Fibroblast of skin of back (primary cell): ENCODE measurements at places on chromosomes 7 and 10.

DNA sequence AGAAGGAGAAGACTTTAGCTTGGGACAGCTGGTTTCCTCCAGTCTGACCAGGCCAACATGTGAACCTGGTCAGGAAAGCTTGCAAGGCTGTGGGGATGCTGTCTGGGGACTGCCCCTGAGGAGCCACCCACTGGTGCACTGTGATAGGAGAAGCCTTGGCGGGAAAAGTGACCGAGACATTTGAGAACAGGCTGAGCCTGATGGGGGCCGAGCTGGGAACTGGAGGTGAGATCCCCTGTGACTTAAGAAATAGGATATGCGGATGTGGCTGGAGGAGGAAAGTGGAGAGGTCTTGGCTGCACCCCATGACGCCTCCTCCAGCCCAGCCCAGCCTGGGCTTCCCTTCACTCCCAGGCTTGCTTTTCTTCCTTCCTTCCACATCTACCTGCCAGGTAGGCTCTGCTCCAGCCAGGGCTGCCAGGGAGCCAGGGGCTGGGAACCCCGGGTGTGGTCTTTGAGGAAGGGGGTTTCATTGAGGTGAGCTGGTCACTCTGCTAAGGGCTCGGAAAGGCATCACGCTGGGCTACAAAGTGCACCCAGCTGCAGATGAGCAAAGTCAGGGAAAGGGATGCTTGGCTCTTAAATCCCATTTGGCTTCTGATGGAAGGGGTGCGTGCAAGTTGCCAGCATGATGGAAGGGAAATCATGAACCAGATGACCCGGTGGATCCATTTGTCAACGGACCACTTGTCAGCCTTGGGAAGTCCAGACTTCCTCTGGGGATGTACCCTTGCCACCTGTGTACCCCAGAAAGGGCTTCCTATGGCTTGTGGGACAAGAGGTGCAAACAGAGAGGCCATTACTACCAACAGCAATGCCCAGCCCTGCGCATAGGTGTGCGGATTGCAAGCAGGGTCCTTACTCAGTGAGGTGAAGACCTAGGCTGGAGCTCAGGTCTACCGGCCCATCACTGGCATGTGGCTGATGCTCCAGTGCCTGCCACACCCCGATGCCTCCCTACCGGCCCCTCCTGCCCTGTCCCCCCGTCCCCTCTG lies 66.3 kb downstream of the C10orf143 start:
- DNase-seq = no peak

DNA sequence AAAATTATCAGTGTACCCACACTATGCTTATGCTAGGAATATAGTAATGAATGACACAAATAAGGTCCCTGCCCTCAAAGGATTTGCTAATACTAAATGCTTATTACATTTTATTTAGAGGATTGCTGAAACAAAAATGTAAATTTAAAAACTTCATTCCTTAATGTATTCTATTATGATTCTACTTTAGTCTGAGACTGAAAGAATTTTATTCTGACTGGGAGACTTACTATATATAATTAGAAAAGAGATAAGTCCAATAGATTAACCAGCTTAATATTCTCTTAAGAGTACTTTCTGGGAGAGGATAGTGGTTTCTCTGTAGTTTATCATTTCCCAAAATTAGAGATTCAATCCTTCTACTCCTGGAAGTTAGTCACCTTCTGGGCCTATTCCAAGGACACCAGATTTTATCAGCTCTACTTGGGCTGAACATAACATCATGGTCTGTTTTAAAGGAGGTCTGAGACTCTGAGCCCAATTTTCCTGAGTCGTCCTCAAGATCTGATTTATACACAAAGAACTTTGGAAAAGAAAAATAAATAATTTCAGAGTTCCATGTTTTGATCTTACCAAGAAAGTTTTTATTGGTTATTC lies 41.1 kb downstream of the ASZ1 start:
- DNase-seq = peak; percentile 26

DNA sequence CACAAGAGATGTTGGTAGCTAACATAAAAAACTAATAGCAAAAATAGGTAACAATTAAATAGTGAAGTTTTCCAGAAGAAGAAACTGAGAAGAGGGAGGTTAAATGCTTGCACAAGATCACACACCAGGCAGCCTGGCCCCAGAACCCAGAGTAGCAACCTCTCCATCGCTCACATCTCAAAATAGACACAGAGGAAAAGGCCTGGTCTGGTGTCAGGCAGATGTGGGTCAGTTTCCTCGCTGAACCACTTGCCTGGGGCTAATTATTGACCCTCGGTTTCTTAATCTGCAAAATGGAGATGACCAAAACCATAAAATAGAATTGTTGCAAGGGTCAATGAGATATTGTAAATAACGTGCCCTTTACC lies 44.5 kb upstream of the STK17A start:
- DNase-seq = no peak

DNA sequence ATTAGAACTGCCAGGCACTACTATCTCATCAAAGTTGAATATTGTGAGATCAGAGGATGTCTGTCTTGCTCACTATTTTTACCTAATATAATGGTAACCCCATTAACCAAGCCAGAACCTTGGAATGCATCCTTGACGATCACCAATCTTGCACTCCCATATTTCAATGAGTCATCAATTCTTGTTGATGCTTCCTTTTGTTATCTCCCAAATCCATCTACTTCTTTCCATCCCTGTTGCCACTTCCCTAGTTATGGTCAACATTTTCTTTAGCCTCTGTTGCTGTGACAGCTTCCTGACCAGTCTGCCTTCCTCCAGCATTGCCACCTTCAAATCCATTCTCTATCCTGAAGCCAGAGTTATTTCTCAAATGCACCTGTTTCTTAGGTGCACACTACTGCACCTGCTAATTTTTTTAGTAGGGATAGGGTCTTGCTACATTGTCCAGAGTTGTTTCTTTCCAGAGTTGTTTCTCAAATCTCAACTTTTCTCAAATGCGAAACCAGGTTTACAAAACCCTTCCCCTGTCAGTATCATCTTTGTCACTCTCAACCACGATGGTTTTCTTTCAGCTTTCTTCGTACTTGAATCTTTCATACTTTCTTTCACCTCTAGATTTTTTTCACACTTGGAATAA lies 15.7 kb downstream of the ITGA8 start:
- no peak for DNase-seq

- DNase-seq = no peak
These were observed 122.0 kb downstream of the PRLHR start for GRCh38 chr10:118473305-118473960.

- peak; percentile 41 for DNase-seq
These were observed 90.1 kb downstream of the EPC1 start for GRCh38 chr10:32256613-32257437.

GRCh38 chr7:2029936-2030335 lies 202.8 kb downstream of the MAD1L1 start:
- DNase-seq = no peak

DNA sequence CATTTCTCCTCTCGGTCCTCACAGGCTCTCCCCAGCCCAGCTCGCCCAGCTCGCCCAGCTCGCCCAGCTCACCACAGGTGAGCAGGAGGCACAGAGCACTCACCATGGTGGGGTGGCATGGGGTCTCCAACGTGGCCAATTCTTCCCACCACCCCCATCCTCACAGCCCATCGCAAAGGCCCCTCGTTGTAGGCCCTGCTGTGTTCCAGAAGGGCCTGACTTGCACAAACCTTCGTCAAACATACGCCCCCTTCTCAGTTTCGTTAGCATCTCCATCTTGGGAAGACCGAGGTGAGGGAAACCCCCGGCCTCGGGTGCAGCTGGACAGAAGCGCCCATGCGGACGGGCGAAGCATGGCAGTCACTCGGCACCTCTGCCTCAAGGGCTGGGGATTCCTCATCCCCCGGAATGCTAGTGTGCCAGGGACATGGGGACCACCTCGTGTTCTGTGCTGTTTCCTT lies 304.6 kb downstream of the TNS3 start:
- no peak for DNase-seq

GRCh38 chr10:110081911-110082310 lies 74.1 kb downstream of the ADD3 start:
- DNase-seq = peak; percentile 68

DNA sequence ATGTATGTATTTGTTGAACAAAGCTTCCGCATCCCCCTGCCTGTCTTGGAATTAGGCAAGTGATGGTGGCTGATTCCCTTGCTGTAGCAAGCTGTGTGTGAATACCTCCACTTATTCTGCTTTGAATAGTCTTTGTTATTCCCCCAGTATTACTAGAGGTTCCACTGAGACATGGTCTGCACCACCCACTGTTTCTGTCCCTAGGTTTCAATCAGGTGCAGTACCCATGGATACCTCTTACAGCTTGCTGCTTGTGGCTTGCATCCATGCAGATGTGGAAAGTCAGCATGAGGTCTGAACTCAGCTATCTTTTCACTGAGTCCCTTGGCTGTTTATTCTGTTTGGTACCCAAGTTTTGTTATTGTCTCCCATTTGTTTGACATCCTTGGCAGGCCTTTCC lies 447.4 kb downstream of the GRM8 start:
- no peak for DNase-seq

GRCh38 chr10:70597856-70598815 lies 4.4 kb downstream of the PRF1 start:
- no peak for DNase-seq

DNA sequence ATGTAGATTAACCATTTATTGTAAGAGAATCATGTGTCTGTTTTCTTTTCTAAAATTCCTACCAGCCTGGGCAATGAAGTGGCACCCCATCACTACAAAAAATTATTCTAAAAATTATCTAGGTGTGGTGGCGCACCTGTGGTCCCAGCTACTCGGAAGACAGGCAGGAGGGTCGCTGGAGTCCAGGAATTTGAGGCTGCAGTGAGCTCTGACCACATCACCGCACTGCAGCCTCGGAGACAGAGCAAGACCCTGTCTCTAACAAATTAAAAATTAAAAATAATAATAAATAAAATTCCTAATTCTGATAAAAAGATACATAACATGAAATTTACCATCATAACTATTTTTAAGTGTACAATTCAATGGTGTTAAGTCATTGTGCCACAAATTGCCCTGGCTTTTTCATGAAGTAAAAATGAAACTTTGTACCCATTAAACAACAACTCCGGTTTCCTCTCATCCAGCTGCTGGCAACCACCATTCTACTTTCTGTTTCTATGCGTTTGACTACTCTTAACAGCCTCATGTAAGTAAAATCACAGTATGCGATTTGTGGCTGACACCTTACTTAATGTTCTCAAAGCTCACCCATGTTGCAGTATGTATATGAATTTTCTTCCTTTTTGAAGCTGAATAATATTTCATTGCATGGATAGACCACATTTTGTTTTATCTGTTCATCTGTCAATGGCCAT lies 20.6 kb upstream of the USP6NL start:
- no peak for DNase-seq

DNA sequence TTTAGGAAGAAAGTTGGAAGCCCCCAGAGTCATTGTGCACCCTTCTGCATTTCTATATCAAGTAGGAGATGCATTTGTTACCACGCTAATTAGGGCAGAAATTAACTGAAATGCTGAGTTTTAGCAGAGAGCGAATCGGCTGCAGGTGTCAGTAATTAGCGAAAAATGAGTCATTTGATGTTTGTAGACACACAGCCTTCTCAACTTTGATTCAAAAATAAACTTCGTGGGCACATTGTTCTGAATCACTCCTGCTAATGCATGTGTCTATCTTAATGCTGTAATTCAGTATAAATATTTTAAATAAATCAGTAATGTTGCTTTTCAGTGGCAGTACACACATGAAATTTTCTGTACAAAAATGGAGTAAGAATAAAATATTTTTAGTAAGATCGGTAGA lies 109.5 kb upstream of the CARD11 start:
- no peak for DNase-seq

- no peak for DNase-seq
These were observed 385.6 kb upstream of the NPVF start for GRCh38 chr7:25613912-25614311.

- DNase-seq = peak; percentile 66
These were observed 17.8 kb downstream of the MET start for GRCh38 chr7:116689790-116690259.

GRCh38 chr10:78602201-78602932 lies 466.4 kb upstream of the ZMIZ1 start:
- DNase-seq = no peak

- DNase-seq = peak; percentile 18
These were observed 93.7 kb downstream of the EPC1 start for GRCh38 chr10:32253276-32253675.
